ENCODE measurements at places on chromosomes 6 and 20.

- DNase-seq = peak; percentile 63
These were observed 217.6 kb upstream of the FOXQ1 start for GRCh38 chr6:1094306-1094705.

- no peak for DNase-seq
These were observed 177.0 kb upstream of the PRDM1 start for GRCh38 chr6:105909106-105909505.

GRCh38 chr6:16097382-16098171 is 31.3 kb upstream of the MYLIP start:
- DNase-seq = no peak

GRCh38 chr6:22334778-22335177 is 37.9 kb upstream of the PRL start:
- no peak for DNase-seq

DNA sequence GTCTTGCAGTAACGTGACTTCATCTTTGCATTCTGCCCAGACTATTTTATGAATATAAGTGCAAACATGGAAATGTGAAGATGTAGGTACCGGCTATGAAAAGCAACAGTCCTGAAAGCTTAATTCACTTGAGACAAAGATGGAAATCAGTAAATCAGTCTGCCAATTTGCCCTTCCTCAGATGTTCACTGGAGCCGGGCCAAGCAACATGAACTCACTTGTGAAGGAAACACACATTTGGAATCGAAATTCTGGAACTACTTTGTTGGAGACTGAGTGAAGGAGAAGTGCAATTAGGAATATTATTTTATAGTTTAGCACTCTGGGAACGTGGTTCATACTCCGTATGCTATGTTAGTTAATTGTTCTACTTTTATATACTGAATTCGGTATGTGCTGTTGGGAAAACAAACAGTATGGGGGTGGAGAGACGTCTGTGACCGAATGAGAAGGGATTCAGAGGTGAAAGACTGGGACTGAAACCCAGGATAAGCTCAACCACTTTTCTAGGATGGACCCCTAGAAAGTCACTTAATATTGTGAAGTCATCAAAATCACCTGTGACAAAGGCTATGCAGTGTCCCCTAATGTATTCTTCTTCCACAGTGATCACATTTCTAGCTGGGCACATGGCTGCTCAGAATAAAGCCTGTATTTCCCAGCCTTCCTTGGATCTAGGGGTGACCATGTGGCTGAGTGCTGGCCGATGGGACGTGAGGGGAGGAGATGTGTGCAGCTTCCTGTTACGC is 95.5 kb downstream of the PREX1 start:
- DNase-seq = no peak

DNA sequence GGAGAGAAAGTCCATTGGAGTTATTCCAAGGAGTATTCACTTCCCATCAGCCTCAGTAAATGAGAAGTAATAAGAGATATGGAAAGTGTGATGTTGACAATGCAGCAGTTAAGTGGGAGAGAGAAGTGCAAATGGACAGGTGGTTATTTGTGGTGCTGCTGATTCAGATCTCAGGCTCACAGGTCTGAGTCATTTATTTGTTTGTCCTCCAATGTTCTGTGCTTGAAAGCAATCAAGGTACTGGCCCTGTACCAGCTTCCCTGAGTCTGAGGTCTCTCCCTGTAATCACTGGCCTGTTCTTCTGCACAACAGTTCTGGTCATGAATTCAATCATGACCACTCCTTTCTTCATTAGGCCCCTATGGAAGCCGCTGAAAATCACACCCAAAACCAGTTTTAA is 827.7 kb downstream of the MAFB start:
- DNase-seq = no peak

DNA sequence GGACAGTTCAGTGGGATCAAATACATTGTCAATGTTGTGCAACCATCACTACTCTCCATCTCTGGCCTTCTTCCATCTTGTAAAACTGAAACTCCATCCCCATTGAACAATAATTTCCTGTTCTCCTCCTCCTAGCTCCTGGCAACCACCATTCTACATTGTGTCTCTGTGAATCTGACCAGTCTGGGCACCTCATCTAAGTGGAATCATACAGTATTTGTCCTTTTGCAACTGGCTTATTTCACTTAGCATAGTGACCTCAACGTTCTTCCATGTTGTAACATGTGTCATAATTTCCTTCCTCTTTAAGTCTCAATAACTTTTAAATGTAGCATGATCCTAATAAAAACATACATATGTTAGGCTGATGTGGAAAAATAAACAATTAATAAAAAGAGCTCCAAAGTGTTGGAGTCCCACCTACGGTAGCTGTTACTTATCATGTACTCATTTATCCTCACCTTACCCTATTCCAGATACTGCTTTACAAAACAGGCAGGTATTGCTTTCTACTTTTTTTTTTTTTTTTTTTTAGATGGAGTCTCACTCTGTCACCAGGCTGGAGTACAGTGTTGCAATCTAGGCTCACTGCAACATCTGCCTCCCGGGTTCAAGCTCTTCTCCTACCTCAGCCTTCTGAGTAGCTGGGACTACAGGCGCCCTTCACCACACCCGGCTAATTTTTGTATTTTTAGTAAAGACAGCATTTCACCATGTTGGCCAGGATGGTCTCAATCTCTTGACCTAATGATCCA is 91.9 kb downstream of the TNFAIP3 start:
- DNase-seq = no peak

GRCh38 chr6:38387461-38387860 is 252.3 kb downstream of the BTBD9 start:
- DNase-seq = no peak

DNA sequence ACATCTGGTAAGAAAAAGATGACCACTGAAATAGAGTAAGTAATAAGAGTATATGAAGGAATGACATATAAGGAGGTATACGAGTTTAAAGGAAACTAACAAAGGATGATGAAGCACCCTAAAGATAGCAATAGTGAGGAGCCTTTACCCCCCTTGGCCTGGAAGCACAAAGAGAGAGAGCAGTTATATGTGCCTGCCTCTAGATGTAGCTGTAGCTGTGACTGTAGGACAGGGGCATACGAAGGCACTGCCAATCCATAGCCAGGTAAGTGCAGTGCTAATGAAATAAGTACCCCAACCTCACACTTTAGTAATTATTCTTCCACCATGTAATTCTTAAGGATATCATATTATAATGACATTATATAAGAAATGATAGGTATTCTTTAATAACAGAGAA is 90.1 kb upstream of the FKBP1C start:
- DNase-seq = no peak

GRCh38 chr6:67875877-67876383 is 759.2 kb upstream of the ADGRB3 start:
- no peak for DNase-seq

- DNase-seq = no peak
These were observed 7.2 kb upstream of the FAM50B start for GRCh38 chr6:3841711-3842565.

DNA sequence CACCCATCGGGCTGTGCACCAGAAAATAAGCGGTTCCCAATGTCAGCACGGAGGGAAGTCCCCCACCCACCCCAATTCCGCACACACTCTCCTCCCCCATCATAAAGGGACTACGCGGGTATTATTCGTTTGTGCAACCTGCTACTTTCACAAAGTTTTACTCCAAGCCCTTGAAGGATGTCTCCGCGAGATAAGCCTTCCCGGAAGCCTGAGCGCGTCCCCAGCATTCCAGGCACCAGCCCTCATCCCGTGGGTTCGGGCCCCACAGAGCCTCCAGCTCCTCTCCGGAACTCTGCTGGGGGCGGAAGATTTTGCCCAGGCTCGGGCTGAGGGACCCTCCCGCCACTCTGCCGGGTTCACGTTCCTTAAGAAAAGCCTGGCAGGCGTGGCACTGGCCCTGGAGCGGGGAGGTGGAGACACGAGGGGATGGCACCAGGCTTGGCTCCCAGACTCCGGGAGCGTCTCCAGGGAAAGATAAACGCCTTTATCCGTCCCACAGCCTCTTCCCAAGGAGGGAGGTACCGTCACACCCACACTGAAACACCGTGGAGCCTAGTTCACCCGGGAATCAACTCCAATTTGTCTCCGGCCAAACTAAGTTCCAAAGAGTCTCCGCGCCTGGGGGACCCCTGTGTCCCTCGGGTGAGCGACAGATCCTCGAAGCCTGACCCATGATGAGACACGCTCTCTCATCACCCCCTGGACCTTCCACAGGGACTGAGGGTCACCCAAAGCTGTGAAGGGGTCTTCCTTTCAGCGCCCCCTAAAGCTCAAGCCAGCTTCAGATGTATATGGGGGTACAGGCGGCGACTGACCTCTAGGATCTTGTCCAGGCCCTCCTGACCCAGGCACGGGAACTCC is 934 bp downstream of the KCNK5 start:
- no peak for DNase-seq

DNA sequence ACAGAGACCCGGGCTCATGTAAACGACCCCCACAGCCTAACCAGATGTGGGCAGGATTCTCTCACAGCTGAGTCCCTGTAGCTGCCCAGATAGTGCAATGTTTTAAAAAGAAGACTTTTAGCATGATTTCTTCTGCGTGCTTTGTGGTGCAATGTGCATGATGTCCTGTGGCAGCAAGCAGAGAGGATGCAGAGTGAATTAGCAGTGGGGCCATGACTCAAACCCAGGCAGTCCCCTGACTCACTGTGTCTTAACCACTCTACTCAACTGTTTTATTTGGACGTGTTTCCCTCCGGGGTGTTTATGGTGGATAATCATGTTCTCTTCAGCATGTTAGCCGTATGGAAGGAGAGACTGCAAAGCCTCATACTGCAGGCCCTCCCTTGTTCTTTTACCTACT is 247.9 kb downstream of the SLC24A3 start:
- no peak for DNase-seq

DNA sequence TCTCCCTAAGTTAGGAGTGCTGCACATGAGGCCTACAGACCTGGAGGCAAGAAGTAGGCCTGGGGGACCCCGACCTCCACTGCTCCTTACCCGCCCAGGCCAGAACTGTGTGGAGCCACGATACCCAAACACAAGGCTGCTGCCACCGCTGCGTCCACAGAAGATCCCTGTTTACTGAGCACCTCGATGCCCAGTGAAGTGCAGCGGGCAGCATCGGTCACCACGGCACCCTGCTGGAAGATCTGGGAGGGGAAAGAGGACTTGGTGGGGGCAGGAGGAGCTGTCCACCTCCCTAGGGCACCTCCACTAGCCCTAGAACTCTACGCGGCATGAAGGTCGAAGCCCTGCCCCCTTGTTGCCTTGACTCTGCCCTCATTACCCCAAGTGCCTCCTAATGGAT is 9.9 kb downstream of the GGT7 start:
- DNase-seq = no peak

DNA sequence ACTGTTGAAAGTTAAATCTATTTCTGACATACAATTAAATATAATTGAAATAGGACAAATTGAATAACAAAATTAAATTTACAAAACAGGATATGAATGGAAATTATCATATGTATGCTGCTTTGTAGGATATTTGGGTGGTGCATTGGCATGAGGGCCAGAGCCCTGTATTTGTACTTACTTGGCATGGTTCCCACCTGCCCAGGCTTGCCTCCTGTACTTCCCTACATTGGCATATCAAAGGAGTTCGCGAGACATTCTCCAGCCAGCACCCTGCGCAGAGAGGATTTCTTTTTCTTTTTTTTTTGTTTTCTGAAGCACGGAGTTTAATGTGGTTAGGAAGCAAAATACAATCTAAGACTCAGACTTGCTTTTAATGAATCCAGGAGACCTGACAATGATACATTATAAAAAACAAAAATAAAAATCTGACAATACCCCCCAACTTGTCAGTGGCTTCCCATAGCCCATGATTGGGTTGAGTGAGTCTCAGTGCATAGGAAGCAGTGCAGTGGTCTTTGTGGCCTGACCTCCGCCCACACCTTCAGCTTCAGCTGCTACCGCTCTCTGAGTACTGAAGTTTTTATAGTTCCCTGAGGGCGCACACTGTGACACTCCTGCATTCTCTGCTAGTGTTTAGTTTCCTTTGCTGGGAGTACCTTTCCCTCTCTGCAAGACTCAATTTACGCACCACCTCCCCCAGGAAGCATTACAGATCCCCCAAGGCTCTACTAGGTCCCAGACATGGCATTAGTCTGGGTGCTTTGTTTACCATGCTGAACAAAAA is 440.8 kb downstream of the UTRN start:
- no peak for DNase-seq

DNA sequence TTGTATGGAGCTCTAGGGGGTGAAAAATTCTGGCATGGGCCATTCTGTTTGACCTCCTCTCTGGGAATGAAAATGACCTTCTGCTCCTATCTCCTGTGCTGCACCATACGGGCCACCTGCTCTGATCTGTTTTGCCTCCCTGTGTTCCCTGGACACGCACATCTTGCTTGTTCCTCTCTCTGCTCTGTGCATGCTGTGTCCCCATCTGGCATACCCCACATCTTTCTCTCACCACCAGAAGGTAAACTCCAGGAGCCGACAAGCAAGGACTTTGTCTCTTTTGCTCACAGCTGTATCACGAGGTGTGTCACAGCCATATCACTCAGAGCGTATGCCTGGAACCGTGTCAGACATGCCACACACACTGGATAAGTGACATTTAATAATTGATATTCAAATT is 208.4 kb upstream of the DTNBP1 start:
- DNase-seq = no peak

GRCh38 chr6:150711061-150711460 is 111.4 kb downstream of the PLEKHG1 start:
- DNase-seq = no peak

DNA sequence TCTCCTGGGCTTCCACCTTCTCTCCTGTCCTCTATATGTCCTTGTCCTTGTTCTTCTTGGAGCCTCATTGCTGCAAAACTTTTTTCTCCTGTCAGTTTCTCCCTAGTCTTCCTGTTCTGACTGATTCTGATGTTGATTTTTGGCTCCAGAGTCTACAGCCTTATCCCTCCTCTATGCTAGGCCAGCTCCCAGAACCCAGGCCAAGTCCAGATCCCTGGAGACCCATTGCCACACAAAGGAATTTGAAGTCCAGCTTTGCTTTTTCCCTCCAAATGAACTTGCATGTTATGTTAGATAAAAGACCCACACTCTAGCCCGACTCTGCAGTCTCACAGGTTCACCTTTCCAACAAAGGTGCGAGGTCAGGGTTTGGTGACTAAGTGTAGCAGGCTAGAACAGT is 203.1 kb downstream of the FNDC1 start:
- DNase-seq = no peak

- DNase-seq = peak; percentile 9
These were observed 125.3 kb downstream of the REV3L start for GRCh38 chr6:111357705-111358104.

Data from fibroblast of skin of left biceps (primary cell).